ENCODE measurements at places on chromosomes 7 and 10.

DNA sequence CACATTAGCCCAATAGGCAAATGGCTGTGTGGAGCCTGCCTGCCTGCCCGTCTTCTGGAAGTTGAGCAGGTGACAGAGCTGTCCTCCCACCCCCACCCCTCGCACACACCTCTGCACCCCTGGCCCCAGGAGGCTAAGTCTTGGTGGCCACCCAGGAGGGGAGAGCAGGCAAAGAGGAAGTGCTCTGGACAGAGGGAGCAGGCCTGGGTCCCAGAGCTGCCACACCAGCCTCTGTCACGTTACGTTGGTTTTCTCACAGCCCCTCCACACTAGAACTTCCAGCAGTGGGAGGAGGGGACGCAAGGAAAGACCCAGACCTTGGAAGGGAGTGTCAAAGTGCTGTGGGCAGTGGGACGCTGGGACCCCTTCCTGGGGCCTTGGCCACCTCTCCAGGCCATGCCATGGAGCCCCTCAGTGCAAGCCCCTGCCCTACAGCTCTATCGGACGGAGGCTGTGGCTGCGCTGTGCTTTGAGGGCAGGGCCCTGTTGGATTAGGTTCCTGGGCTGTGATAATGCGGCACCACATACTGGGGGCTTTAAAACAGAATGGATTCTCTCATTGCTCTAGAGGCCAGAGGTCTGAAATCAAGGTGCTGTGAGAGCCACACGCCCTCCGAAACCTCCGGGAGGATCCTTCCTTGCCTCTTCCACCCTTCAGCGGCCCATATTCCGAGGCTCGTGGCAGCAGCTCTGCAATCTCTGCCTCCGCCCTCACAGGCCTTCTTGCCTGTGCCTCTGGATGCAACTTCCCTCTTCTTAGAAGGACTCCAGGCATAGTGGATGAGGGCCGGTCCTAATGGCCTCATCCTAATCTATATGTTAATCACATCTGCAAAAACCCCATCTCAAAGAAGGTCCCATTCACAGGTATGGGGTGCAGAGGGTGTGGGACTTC, 9.9 kb downstream of the PRKAG2 start:
- no peak for DNase-seq

DNA sequence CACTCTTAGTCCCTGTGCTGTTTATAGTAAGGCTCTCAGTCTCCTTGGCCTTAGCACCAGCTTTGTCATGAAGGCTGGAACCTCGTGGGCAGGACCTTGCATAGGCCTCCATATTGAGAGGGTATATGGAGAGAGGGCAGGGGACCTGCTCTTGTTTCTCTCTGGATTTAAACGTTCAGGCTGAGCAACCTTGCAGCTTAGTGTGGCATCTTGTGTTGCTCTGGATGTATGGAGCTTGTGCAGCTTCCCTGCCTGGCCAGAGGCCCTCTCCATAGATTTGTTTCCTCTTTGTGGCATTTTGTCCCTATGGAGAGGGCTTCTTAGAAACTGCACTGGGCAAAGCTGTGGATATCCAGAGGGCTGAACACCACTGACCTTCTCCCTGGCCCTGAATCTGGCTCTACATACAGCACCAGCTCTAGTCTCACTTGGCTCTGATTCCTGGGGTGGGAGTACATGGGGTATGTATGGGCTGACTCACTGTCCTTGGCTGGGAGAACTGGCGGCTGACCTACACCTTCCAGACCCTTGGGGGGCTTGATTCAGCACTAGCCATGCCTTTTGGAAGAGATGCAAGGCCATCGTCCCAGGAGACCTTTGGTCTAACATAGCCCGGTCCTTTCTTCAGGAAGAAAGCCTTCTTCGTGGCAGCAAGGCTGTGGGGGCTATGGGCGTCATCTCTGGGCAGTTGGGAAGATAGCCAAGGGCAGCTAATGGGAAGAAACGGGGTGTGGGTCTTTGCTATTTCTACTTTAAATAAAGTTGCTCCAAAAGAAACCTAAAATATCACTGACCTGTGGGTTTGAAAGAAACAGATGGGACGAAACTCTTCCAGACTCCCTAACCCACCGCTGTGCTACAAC, 30.5 kb downstream of the ITPRIP start:
- no peak for DNase-seq

GRCh38 chr7:127949769-127950222, 81.4 kb downstream of the LRRC4 start:
- DNase-seq, result no peak

DNA sequence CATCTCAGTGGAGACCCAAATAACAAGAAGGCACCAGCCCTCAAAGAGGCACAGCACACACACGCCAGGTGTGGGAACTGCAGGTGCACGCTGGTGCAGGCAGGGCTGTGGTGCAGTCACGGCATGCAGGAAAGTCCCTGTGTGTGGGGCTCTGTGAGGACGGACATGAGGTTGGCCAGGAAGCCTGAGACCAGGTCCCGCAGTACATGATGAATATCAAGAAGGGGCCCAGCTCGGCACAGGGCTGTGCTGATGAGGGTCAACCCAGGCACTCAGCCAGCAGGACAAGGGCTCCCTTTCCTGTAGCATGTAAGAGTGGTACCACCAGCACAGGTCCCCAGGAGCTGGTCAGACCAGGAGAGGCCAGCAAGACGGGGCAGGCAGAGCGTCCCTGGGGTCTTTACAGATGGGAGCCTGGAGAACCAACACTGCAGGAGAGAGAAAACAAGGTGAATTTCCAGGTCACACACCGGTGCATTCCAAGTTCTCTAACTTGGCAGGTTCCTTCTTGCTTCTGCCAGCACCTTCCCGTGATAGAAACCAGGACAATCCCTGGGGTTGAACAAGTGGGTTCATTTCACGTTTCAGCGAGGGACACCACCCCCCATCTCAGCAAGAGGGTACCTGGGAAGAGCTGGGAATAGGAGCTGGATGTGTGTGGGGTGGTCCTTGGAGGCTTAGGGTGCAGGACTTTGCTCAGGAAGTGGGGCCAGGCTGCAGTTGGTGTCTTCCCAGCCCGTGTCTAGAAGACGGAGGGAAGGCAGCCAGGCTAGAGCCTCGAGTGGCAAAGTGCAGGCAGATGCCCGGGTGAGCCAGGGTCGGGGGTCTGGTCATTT, 244.8 kb upstream of the TCERG1L start:
- no peak for DNase-seq

GRCh38 chr10:114715171-114715670, 57.1 kb upstream of the ABLIM1 start:
- no peak for DNase-seq

All from pancreas (tissue), 10 donors.